ENCODE measurements at places on chromosomes 7 and 10.
A peak's percentile ranks its signal among the peaks of the same experiment; 100 is the strongest.

DNA sequence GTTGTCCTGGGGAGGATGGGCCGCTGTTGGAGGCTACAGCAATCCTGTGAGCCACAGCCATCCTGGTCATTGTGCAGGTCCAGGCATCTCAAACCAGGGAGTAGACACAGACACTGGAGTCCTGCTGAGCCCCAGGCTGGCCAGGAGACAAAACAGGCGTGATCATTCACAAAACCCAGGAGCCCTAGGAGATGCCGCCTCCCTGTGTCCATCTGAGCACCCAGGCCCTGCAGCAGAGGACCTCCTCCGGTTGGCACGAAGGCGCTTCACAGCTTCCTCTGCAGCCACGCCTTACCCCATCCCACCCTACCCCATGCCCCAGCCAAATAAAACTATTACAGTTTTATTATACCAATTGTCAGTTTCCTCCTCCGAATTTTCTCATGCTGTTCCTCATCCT, 183.6 kb downstream of the PLXNA4 start:
- no peak for DNase-seq

- DNase-seq: no peak
These were observed 60.9 kb downstream of the RELN start for GRCh38 chr7:103928581-103928980.

GRCh38 chr7:102319671-102320070, 33.0 kb downstream of the SH2B2 start:
- DNase-seq: no peak

- no peak for DNase-seq
These were observed 100.2 kb downstream of the GPR85 start for GRCh38 chr7:112986256-112987031.

DNA sequence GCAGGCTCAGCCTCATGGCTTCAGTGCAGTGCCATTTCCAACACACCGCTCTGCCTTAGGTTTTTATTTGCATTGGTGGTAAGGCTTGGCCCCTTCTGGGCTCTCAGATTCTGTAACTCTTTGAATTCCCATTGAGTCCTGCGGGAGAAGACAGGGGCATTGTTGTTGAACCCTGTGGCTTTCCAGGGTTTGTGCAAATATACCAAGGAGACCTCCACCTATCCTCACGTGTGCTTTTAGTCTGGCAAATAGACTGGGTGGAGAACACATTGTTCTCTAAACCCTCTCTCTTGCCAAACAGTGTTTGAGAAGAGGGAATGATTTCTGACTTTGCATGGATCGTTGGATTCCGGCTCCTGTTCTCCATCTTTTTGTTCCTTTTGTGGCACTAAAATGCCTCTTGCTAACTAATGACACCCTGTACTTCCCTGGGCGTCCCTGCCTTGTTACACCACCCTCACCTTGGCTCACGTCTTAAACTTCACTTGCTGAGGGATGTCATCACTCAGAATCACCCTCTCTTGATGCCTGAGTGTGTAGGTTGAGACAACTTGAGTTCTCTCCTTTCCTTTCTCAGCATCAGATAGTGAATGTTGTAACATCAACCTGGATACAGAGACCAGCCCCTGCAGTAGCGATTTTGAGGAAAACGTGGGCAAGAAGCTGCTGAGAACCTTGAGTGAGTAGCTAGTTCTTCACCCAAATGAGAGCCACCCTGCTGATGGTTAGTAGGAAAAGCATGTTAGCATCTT, 40.5 kb downstream of the GOT1 start:
- DNase-seq: no peak

DNA sequence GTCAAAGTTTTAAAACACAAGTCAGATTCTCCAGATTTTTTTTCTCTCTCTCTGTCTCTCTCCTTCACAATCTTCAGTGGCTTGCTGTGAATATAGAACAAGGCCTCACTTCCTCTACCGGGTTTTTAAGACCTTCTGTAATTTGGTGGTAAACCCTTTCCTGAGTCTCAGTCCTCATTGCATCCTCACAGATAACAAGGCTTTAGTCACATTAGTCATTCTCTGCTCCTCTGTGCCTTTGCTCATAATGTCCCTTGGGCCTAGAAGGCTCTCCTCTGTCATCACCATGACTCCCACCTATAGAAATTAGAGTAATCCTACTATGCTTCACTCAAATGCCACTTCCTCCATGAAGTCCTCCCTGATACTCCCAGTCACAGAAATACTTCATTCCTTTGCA, 172.7 kb upstream of the HPS1 start:
- DNase-seq: no peak

GRCh38 chr10:95499482-95499989, 61.6 kb downstream of the SORBS1 start:
- DNase-seq: no peak

DNA sequence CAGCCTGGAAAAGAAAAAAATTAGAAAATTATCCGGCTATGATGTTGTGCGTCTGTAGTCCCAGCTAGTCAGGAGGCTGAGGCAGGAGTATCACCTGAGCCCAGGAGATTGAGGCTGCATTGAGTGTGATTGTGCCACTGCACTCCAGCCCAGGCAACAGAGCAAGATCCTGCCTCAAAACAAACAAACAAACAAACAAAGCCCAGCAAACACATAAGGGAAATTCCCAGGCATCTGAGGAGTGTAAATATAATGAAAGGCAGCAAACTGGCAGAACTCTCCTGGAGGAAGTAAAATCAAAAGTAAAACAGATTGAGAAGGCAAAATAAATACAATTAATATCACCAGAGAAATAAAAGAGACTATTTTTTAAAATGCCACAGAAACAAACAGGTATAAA, 84.5 kb upstream of the ITGB1 start:
- no peak for DNase-seq

DNA sequence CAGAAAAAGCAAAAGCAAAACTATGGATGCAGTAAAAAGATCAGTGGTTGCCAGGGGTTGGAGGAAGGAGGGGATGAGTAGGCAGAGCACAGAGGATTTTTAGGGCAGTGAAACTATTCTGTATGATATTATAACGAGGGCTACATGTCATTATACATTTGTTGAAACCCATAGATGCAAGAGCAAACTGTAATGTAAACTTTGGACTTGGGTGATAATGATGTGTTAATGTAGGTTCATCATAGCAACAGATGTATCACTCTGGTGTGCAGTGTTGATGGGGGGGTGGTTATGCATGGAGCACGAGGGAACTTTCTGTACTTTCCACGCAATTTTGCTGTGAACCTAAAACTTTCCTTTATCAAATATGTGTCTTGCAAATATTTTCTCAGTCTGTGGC, 23.2 kb downstream of the SLK start:
- no peak for DNase-seq

GRCh38 chr10:121845044-121845784, 82.6 kb downstream of the ATE1 start:
- no peak for DNase-seq

- no peak for DNase-seq
These were observed 10.2 kb downstream of the EMX2 start for GRCh38 chr10:117552701-117553141.

DNA sequence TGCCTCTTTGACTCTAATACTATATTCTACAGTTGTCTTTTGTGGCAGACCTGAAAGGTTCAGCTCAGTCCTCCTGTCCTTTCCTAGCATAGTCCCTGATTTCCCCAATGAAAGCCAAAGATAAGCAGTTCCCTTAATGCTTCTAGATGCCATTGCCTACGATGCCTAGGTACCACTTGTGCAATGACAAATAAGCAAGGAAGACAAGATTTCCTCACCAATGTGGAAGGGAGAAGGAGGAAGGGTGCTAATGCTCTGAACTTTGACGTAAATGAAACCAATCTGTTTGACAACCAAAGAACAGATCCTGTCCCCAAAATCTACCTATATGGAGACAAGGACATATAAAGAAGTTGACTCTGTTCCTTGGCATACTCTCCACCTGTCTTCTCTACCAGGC, 393.3 kb downstream of the KCNMA1 start:
- no peak for DNase-seq

GRCh38 chr10:88899886-88900285, 19.8 kb downstream of the STAMBPL1 start:
- DNase-seq: no peak

GRCh38 chr7:52355053-52355452, 680.4 kb upstream of the POM121L12 start:
- peak; percentile 40 for DNase-seq

DNA sequence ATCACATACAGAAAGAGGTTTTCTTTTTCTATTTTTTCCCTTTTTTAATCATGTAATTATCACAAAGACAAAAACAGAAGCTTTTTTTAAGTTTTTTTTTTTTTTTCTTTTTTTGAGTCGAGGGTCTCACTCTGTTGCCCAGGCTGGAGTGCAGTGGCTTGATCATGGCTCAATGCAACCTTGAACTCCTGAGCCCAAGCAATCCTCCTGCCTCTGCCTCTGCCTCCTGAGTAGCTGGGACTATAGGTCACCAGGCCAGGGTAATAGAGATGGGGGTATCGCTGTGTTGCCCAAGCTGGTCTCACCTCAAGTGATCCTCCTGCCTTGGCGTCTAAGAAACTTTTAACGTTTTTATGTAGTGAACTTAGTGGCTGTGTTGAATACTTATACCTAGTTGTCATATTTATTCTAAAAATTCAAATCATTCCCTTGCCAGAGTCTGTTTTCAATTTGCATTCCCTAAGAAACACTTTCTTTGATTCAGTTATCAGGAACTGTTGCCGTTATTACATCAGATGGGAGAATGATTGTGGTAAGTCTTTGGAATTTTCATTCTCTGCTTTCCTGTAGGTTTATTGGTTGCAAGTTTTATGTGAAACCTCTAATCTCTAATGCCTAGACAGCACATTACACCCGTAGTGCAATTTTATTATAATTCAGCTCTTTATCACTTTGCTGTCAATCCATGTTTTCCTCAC, 1.3 kb downstream of the LSM8 start:
- peak; percentile 22 for DNase-seq

DNA sequence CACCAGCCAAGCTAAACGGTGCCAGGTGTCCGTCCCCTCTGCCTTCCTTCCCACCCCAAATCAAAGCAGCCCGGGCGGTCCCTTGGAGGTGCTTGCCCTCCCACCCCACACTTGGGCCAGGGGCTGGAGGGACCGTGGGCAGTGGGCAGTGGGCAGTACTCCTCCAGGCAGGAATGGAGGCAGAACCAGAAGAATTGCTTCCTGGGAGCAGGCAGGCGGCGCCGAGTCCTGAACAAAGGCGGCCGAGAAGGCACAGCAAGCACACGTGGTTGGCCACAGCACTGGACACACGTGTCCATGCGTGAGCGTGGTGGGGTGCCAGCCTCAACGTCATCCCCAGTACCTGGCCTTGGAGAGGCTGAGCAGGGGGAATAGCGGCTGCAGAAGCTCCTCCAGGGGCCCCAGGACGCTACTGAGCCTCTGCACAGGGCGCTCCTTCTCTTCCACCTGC, 48.4 kb upstream of the NKX6-2 start:
- DNase-seq: no peak

DNA sequence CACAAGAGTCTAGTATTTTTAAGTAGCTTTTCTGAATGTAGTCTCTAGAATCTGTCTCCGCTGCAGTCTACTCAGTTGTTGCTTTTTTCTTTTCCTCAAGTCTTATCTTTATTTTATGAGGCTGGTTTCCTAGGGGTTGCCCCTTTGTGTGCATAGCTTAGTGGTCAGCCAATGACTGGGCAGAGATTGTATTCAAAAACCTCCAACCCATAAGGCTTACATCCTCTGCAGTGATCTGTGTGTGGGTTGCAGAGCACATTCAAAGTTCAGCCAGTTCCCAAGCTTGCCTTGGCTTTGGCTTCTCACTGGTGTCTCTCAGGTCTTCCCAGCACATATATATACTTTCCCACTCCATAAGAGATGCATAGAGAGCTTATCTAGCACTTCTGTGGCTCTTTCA, 160.0 kb upstream of the TCF7L2 start:
- no peak for DNase-seq

DNA sequence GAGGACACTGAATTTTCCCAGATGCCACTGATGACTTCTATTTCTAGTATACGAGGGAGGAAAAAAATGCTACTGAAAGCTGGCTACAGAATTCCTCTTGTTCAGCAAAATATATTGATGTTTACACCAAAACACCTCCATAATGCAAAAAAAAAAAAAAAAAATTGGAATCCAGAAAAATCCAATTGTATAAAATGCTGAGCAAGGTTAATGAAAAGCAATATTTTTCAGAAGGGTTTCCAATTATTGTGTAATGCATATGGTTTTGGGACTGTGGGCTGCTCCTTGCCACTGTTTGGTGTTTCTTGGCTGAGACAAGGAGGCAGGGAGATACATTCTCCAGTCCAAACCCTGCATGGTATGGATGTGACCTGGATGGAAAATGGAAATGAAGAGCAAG, 83.8 kb downstream of the LSM5 start:
- DNase-seq: no peak

GRCh38 chr10:122089311-122090017, 100.5 kb downstream of the TACC2 start:
- peak; percentile 14 for DNase-seq

Data from HT-29 (cell line).